Heart right ventricle (tissue), 16 donors: ENCODE measurements at places on chromosomes 6 and 20. TPM values are rescaled to one million over a fixed set of nuclear protein-coding genes. Genes with fewer than 3 reads are reported as not detected.

GGTLC1 gene
- not detected for total RNA-seq

TSPO2 gene
- total RNA-seq = not detected

GSTA1 gene
- not detected for total RNA-seq

CST4 gene
- not detected for total RNA-seq

EYA2 gene
- total RNA-seq = 0.32 TPM

TMEM217 gene
- total RNA-seq = 0.99 TPM

MDFI gene
- 0.56 TPM for total RNA-seq

KIF13A gene
- 126 TPM for total RNA-seq

CTCFL gene
- not detected for total RNA-seq

ANKRD66 gene
- not detected for total RNA-seq

GATA5 gene
- total RNA-seq = 0.11 TPM

DNA sequence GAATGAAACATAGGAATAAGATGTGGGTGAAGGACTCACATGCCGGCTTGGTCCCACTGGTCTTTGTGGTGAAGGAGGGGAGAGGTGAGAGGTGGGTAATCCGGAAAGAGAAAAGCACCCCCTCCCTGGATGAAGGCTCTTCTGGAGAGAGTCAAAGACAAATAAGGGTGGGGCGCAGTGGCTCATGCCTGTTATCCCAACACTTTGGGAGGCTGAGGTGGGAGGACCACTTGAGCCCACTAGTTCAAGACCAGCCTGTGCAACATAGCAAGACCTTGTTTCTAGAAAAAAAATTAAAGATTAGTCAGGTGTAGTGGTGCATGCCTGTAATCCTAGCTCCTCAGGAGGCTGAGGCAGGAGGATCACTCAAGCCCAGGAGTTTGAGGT, 3.1 kb downstream of the LTB start:
- no peak for DNase-seq

DNA sequence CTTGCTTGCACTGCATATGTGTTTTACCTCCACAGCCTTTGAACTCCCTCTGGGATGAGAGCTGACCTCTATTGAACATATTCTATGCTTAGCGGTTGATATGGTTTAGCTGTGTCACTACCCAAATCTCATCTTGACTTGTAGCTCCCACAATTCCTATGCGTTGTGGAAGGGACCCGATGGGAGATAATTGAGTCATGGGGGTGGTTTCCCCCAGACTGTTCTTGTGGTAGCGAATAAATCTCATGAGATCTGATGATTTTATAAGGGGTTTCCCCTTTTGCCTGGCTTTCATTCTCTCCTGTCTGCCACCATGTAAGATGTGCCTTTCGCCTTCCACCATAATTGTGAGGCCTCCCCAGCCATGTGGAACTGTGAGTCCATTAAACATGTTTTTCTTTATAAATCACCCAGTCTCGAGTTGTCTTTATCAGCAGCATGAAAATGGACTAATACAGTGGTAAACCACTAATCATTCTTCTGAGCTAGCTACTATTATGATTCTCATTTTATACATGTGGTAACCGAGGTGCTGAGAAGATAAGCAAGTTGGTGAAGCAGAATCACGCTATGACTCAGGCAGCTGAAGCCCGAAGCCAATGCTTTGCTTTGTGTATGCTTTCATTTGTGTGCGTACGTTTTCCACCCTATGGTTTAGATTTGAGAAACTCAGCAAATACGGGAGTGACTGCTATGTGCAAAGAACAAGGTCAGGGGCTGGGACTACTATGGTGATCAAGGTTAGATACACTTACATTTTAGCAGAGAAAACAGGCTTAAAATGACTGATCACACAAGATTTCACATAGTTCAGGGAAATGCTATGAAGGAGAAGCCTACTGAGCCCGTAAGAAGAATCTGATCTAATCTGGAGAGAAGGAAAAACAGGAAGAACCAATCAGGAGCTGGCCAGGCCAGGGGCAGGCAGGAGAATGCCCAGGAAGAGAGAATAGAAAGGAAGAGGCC, 363.5 kb downstream of the ESR1 start:
- DNase-seq = no peak

GRCh38 chr20:50930139-50930975, 880 bp downstream of the ADNP start:
- DNase-seq = peak; percentile 17

GRCh38 chr20:54048891-54049545, 21.4 kb downstream of the BCAS1 start:
- DNase-seq = no peak

DNA sequence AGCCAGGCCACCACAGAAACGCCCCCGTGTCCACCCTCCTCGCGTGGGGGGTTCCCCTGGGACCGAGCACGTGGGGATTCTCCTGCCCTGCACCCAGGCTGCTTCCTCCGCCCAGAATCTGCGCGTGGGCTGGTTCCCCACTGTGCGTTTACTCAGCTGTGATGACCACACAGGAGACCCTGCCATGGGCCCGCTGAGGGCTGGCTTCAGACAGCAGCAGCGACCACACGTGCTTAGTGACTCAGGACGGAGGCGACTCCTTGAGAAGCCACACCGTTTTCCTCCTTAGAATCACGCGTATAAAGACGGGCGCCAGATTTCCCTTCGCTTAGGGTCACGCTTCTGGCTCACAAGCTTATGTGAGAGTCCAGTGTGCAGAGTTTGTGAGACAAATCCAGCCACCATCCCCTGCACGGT, 63.9 kb upstream of the PDE10A start:
- no peak for DNase-seq

- no peak for DNase-seq
Observed at GRCh38 chr20:15515691-15516090, 1057.6 kb downstream of the KIF16B start.

DNA sequence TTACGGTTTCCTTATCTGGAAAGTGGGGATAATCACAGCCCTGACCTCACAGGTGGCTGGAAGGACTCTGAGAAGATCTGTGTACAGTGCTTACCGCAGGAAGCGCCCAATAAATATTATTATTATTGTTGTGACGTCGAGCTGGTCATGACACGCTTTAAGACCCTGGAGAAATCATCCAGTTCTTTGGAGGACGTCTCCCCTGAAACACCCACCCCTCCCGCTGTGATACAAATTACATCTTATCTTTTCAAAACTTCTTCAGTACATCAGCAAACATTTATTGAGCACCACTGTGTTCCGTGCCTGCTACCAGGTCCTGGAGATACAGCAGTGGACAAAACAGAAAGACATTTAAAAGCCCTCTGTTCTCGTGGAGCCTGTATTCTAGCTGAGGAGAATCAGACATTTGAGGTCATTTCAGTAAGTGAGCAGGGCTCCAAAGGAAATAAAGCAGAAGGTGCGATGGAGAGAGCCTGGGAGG, 118.7 kb downstream of the CEBPB start:
- no peak for DNase-seq

DNA sequence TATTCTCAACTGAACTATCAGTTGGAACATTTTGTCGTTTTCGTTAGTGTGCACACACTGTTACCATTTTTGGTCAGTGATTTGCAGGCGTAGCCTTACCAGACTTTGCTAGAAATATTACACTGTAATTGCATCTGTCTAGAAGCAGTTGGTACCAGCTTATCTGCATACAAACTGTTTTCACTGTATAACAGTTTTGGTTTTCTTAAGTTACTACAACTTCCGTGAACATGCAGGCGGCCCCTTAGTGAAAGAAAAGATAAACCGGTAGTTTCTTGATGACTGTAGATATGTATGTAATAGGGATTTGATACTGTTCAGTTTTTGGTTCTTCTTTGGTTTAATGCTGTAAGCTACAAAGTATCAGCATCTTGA, 1.3 kb downstream of the DSTN start:
- DNase-seq = no peak

GRCh38 chr20:45890077-45890984, 677 bp downstream of the NEURL2 start:
- peak; percentile 87 for DNase-seq

DNA sequence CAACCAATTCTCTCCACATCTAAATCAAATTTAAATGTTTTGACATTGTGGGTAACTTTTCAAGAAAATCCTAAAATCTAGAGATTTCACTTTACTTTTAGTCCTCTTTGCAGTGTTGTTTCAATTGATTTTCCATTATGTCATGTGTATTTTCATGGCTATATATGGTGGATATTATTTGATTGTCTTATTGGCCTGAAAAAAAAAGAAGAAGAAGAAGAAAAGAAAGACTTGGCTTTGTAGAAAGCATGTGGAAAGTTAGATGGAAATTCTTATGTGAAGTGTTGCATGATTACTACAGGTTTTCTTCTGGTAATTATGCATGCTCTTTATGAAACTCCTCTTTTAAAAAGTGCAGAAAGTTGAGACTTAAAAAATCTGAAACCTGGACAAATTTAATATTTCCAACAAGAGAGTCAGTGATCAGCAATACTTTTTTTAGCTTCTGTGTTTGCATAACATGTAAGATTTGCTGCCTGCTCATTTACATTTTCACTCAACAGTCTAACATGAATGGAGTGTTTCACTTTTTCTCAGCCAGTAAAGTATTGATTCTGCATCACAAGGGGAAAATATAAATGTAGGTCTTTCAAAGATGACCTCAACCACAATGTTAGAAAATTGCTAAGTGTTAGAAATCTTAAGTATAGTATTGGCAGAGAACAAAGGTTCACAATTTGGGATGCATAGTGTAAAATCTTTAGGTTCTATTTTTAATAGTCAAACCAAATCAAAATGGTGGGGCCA, 438.7 kb downstream of the BCKDHB start:
- DNase-seq = no peak

DNA sequence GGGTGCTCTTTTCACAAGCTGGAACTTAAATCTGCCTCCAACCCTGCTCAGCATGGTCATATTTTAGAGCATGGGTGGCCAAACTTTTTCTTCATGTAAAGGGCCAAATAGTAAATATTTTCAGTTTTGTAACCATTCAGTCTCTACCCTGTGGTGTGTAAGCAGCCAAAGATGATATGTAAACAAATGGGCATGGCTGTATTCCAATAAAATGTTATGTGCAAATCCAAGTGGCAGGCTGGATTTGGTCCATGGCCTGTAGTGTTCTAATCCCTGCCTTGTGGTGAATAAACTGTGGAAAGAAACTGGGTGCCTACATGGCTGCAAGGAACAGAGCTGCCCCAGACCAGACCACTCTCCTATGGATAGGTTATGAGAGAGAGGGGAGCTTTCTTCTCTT, 32.7 kb downstream of the OGFRL1 start:
- no peak for DNase-seq

- DNase-seq = no peak
Observed at GRCh38 chr6:63637865-63638445, 2.4 kb downstream of the PHF3 start.

GRCh38 chr6:93927731-93928130, 508.4 kb upstream of the EPHA7 start:
- no peak for DNase-seq

- DNase-seq = no peak
Observed at GRCh38 chr6:32983493-32983848, 15.1 kb downstream of the BRD2 start.

- DNase-seq = no peak
Observed at GRCh38 chr6:129476810-129477209, 233.2 kb downstream of the ARHGAP18 start.

- DNase-seq = no peak
Observed at GRCh38 chr20:46423342-46423741, 16.9 kb upstream of the ELMO2 start.

- no peak for DNase-seq
Observed at GRCh38 chr20:52465991-52466390, 274.4 kb upstream of the ZFP64 start.

GRCh38 chr6:17665132-17665531, 41.6 kb downstream of the NUP153 start:
- no peak for DNase-seq

DNA sequence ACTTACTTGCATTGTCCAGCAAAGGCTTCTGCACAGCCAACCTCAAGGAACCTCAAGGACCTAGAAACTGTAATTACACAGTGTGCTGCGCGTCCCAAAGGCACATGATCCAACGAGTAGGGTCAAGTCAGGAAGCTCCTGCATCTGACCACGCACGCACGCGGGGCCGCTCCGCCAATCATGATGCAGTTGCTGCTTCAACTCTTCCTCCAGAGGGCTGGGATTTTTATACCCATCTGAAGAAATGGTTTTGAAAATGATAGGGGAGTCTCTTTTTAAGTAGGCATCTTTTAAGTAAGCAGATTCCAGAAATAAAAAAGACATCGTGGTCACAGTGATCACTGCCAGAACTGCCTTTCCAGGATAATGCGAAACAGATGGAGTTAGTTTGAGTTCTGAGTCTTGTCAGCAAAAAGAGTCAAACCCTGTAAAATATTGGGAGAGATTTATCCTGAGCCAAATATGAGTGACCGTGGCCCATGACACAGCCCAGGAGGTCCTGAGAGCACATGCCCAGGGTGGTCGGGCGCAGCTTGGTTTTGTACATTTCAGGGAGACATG, 34.0 kb downstream of the KIF25 start:
- peak; percentile 61 for DNase-seq

DNA sequence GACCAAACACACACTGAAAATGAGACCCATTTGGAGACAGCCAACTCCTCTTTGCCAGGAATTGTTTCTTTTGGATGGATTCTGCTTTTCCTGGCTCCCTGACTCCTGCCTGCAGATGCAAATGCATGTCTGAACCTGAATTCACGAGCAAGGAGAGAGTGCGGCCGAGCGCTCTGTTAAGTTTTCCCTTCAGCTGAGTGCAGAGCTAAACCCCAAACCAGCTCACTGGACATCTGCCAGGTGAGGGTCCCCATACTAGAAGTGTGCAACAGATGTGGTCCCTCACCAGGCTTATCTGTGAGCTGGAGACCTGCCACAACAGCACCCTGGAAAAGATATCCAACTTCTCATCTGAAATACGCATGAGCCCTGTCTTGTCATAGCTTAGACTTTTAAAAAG, 59.0 kb downstream of the CD164 start:
- DNase-seq = no peak

GRCh38 chr20:56716806-56717205, 87.7 kb downstream of the TFAP2C start:
- DNase-seq = no peak

DNA sequence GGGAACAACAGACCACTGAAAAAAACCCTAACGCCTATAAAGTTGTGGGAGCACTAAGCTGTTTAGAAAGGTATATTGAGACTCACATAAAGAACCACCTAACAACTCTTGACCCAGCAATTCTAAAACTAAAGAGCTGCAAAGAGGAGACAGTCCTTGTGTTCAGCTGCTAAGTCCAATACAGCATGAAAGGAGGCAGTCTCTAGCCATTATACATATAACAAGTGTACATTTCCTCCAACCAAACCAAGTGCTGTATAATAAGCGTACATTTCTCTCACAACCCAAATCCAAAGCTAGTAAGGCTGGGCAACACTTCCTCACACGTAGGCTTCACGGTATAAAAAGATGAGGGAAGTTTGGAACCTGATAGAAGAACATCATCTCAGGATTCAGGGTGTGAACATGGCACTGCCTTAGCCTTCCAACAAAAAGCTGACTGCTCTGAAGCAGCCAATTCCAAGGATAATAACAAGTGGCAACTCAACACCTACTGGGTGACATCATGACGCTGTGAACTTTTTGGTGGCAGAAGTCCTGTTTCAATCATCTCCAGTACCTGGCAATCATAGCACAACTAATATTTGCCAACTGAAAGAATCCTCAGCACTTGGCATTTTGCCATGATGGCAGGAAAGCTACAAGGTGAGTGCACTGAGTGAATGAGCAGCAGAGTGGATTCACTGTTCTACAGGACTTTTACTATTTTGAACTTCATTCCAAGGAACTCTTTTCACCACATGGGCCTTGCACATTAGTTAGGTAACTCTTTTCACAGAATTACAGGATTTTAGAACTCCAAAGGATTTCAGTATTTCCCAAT, 16.6 kb downstream of the TBC1D20 start:
- DNase-seq = no peak

GRCh38 chr6:7513529-7513928, 27.9 kb upstream of the DSP start:
- DNase-seq = no peak
